Neuronal stem cell (in vitro differentiated cells): ENCODE measurements at places on chromosomes 7 and 10.

GRCh38 chr10:123093489-123093888 lies 42.3 kb upstream of the HMX3 start:
- no peak for DNase-seq

DNA sequence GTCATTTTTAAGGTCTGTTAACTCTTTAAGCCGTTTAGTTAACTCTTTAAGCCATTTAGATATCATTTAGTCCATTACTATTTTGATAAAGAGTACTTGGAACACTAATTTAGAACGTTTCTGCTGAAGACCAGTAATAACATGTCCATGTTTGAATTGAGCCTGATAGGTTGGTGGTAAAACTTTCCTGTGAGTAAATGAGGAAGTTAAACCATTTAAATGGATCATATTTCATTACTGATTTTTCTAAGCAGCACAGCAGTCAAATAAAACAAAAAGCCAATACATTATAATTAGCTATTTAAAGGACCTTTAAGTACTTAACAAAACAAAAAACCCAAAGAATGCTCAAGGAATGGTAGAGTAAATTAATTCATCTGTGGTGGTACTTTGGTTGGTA lies 29.4 kb downstream of the PHTF2 start:
- DNase-seq = no peak

GRCh38 chr7:42344198-42344755 lies 107.3 kb upstream of the GLI3 start:
- DNase-seq = no peak

GRCh38 chr10:122122493-122122892 lies 133.5 kb downstream of the TACC2 start:
- DNase-seq = no peak

DNA sequence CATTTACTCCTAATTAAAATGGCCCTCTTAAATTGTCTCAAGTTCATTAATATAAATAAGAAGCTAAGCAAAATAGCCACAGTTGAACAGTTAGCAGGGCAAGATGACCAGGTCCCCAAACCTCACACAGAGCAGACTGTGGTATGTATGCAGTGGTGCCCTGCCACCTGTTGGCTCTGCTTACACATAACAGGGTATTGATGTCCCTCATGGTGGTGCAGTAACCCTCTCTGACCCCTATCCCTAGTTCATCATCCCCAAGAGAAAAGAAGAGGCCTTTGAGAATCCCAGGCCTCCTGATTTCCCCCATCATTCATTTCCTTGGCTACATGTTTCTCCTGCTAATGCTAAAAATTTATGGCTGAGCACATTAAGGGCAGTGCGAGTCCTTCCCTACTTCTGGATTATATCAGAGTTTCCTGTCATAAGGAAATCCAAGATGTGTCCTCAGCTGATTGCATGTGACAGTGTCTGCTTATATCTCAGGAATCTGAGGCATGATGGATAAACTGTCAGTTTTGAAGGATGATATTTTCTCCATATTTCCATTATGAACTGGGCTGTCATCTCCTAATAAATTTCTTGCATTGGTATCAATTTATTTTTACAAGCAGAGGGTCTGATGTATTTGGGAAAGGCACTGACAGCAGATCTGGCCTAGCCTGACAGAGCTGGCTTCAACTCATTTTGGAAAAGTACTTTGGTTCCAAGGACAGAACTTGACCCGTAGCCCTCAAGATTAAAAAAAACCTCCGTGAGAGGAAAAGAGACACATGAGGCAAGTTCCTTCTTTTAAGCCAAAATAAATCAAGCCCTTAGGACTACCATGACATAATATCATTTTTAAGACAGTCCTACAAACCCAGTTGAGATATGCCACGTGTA lies 880.6 kb downstream of the LRMDA start:
- DNase-seq = no peak

DNA sequence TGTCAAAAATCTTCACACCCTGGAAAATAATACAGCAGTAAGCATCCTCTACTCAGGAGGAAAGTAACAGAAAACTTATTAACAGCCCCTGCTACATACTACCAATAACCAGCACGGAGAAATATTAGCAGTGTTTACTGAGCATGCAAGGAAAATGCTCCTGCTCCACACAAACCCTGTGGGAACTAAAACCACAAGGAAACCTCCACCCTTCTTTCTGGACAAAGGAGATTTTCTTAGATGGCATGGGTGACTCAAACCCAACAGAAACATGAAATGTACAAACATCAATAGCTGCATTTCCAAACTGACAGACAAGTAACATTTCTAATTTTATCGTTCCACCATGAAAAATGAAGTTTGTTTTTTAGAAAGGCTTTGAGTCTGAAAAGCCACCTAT lies 113.4 kb downstream of the VPS41 start:
- no peak for DNase-seq

- DNase-seq = peak; percentile 26
Observed at GRCh38 chr10:72692744-72692993, 726 bp downstream of the MCU start.

DNA sequence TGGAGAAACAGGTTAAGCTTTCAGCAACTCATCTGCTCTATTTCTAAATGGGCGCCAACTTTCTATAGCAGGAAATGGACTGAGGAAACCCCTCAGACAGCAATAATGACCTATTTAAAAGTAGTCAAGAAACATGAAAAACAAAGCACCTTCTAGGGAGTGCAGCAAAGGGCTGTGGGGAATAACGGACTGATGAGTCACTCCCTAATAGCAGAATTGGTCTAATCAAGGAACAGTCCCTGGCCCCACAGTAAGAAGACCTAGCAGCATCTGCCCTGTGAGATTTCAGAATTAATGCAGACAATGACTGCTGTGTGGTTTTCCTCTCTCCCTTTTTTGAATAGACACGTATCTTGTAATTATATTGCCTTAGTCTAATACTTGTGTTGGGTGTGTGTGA lies 602.9 kb downstream of the IPMK start:
- no peak for DNase-seq

DNA sequence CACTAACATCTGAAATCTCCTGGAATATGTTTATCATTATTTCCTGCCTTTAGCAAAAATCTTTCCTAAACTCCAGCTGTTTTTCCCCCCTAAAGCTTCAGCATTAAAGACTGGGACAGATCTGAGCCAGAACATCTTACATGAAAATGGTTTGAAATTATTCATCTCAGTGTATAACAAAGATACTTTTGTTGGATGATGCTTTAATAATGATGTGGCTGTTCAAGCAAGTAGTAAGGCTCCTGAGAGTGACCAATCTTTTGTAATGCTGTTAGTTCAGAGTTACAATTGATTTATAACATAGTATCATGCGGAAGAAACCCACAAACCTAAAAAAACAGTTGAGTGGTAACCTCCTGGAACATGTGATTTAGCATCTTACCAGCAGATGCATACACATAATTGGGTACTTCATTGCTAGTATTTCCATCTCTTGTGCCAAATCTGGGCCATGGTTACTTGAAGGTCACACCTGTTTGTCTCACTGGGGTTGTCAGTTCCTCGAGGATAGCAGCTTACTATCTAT lies 1.5 kb downstream of the BZW2 start:
- no peak for DNase-seq

DNA sequence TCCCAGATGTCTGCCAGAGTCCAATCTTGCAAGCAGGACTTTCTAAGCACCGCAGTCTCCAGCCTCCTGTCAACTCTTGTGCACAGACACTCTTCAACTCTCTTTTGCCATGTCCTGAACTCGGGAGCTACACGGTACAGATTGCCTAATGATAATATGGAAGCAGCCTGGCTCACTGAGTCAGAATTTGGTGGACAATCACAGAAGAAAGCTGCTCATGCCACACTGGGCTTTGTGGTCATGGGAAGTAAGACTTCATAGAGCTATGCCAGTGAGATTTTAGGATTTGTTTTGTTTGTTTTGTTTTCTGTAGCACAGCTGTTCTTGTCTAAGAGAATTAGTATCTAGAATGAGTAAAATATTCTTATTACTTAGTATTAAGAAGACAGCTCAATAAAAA lies 144.1 kb upstream of the PRSS58 start:
- DNase-seq = no peak

DNA sequence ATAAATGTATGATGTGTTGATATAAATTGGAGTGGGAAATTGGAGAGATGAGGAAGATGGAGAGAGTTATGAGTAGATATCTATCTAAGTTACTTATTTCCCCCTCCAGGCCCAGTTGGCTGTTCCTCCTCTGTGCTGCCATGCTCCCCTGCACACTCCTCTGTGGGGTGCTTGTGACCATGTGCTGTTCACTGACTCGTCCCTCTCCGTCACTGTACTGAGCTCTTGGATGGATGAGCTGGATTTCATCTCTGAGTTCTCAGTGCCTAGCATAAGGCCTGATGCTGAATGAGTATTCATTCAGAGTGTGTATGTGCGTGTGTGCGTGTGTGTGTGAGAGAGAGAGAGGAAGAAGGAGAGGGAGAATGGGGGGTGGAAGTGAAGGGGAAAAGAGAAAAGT lies 14.5 kb downstream of the OR9A2 start:
- DNase-seq = no peak

DNA sequence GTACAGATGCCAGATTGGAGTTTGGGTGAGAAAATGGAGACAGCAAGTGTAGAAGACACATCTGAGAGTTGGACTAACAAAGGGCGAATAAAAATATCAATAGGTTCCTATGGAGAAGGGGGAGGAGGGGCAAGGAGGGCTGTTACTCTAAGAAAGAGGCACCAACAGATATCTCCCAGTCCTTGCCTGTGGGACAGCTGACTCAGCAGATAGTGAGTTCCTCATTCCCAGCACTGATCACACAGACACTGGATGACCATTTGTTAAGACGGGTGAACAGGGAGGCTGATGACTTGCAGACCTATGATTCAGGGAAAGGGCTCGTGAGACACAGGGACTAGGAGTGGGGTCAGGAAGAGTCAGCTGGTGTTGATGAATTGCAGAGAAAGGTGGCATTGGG lies 5.7 kb upstream of the PRR15 start:
- DNase-seq = no peak

GRCh38 chr7:7768977-7769709 lies 50.7 kb upstream of the RPA3 start:
- no peak for DNase-seq

- no peak for DNase-seq
Observed at GRCh38 chr10:69861251-69862240, 59.8 kb downstream of the COL13A1 start.
